Stimulated activated CD4-positive, alpha-beta T cell treated with anti-CD3 and anti-CD28 coated beads, Interleukin-1b, Interleukin-23, amount 100 ng/mL, for 4 hours (primary cell): ENCODE measurements at places on chromosomes 5 and 9.

DNA sequence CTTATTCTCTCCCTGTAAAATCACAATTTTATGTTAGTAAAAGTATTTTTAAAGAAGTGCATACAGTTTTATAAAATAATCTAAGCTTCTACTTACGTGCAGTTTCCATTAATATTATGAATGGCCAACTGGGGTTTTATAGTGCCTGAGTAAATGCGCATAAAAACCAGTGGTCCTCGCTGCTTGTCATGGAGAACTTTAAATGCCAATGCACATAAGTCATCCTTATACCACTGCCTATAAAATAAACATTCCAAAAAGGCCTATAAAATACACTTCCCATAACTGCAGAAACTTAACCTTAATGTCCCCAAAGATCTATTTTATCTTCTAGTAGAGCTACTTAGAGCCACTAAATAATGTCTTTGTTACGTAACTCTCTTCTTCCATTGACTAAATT is 28.5 kb downstream of the GFM2 start:
- DNase-seq = no peak

GRCh38 chr5:115599502-115599901 is 2.8 kb downstream of the TICAM2 start:
- DNase-seq = no peak

- DNase-seq = no peak
These were observed 5.8 kb upstream of the ENTPD8 start for GRCh38 chr9:137446851-137447471.

- DNase-seq = no peak
These were observed 41.1 kb downstream of the LIX1 start for GRCh38 chr5:97101189-97101910.

DNA sequence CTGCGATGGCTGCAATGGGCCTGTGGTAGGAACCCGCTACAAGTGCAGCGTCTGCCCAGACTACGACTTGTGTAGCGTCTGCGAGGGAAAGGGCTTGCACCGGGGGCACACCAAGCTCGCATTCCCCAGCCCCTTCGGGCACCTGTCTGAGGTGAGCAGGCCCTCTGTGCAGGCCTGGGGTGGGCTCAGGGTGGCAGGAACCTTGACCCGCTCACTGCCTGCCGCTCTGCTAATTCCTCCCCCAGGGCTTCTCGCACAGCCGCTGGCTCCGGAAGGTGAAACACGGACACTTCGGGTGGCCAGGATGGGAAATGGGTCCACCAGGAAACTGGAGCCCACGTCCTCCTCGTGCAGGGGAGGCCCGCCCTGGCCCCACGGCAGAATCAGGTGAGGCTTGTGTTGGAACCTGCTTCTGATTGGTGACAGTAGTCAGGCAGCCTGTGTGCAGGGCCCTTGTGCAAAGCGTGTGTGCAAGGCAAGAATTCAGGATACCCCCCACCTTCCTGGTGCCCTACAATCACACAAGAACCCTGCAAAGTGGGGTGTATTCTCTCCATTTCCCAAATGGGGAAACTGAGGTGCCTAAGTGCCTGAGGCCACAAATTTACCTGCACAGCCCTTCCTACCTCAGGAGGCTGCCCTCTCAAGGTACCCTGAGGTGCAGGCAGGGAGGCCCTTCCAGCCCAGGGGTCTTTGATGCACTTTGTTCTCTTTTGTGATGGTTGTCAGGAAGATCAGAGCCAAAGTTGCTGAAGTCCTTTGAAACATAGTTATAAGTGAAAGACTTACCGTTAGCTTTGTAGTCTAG is 3.4 kb downstream of the SQSTM1 start:
- DNase-seq = no peak

DNA sequence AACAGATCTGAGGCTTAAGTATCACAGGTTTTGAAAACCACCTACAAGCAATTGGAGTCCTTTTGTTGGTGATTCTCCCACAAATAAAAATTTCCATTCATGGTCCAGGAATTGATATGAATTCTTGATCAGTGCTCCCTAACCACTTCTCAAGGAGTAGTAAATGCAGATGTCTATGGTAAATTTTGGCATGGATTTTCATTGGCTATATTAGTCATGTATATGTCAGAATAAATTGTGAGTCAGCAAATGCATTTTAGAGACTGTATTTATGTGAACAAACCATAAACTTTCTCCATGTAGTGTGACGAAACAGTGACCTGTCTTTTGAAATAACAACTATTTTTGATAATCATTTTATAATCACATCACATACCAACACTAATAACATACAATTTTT is 611.1 kb downstream of the HTR1A start:
- DNase-seq = no peak

DNA sequence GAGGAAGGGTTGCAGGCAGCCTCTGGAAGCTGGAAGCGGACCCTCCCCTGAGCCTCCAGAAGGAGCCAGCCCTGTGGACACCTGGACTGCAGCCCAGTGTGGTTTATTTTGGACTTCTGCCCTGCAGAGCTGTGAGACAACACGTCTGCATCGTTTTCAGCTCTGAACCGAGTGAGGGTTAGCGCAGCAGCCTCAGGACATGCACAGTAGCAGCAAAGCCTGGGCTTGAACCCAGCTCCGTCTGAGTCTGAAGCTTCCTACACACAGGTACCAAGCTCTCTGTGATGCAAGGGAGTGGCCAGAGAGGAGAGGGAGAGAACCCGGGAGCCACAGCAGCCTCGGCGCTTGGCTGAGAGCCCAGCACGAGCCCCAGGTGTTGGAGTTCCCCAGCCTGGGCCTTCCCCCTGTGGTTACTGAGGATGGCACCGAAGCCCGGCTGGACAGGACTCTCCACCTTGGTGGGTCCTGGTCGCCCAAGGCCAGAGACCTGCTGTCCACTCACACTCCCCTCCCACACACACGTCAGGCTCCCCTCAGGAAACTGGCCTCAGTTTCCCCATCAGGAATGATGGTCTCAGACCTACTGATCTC is 128.2 kb downstream of the OLFM1 start:
- DNase-seq = no peak

GRCh38 chr5:88374391-88374790 is 105.7 kb upstream of the TMEM161B start:
- no peak for DNase-seq

DNA sequence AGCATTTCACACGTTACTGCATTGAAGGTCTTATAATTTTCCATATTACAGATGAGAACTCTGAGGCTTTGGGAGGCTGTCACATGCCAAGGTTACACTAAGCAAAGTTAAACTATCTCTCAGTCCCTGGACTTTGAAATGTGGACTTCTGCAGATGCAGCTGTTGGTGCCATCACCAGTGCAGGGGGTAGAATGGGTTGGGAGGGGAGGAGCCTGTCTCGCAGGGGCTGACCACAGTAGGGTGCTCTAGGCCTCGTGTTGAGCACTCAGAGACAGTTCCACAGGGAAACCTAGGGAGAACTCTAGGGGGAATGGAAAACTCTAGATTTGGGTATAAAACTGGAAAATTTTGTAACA is 220.9 kb downstream of the MAPKAP1 start:
- no peak for DNase-seq

- no peak for DNase-seq
These were observed 16.3 kb upstream of the DENND1A start for GRCh38 chr9:123946101-123946821.

GRCh38 chr9:129177443-129177790 is 644 bp downstream of the IER5L start:
- DNase-seq = no peak

- DNase-seq = no peak
These were observed 2.0 kb downstream of the NIPBL start for GRCh38 chr5:36878392-36879082.

GRCh38 chr5:158514319-158514985 is 585.3 kb downstream of the EBF1 start:
- no peak for DNase-seq

DNA sequence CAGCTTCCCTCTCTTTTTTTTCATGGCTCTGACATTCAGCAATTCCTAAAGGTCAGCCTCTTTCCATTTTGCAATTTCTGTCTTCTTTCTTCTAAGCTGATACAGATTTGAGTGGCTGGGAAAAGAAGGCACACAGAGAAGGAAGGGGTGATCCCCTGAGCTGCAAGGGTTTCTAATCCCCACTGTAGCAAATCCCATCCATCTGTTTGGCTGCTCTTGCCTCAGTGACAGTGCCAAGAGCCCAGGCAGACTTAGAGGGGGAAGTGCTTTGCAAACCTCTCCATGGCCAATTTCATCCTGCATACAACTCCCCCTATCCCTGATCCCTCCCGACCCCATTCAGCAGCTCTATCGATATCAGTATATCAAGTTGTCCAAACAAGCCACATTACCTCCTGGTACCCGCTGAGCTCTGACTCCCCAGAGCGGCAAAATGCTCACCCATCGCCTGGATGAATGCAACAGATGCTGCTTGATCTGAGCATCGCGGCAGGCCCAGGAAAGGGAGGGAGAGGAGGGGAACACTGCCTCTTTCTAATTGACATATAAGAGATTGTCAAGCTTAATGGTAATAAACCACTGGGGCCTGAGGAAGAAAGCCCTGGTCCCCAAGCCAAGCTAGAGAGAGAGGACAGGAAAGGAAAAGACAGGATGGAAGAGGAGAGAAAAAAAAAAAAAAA is 268.9 kb downstream of the ASTN2 start:
- no peak for DNase-seq

DNA sequence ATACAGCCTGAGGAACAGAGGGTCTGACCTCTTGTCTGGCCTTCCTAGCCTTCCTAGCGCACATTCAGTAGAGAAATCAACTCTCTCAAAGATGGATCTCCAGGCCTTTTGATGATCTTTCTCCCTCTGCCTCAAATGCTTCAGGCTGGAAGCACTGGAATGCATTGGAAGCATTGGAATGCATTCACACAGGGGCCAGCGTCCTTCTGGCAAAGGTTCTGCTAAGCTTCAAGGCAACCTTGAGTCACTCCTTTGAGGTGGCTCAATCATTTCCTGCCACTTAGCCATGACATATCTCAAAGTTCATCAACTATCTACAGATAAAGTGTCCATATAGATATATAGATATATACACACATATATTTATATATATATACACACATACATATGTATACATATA is 42.9 kb downstream of the OR2K2 start:
- no peak for DNase-seq

DNA sequence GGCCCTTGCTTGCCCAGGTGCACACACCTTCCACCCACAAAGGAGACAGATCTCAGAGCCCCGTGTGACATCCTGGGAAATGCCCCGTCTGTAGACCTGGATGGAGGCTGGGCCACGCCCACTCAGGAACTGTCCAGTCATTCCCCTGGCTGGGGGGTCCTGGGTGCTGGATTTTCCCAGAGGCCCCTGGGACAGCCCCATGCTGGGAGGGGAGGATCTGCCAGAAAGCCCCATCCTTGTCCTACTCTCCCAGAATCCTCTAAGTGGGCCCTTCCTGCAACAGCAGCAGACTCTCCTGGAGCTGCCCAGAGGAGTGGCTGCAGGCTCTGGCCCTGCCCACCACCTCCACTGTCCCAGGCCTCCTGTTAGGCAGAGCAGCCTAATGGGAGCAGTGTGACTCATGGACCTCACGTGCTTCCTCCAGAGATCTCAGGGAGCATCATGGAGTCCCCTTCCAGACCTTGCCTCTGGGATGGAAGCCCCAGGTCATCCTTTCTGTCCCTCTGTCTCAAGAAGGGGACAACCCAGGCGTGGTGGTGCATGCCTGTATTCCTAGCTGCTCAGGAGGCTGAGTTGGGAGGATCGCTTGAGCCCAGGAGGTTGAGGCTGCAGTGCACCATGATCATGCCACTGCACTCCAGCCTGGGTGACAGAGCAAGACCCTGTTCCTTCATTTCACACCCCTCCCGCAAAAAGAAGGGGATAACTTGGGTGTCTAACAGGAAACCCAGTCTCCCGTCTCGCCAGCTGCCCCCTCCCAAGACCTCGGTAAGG is 51.7 kb downstream of the JADE2 start:
- DNase-seq = no peak

DNA sequence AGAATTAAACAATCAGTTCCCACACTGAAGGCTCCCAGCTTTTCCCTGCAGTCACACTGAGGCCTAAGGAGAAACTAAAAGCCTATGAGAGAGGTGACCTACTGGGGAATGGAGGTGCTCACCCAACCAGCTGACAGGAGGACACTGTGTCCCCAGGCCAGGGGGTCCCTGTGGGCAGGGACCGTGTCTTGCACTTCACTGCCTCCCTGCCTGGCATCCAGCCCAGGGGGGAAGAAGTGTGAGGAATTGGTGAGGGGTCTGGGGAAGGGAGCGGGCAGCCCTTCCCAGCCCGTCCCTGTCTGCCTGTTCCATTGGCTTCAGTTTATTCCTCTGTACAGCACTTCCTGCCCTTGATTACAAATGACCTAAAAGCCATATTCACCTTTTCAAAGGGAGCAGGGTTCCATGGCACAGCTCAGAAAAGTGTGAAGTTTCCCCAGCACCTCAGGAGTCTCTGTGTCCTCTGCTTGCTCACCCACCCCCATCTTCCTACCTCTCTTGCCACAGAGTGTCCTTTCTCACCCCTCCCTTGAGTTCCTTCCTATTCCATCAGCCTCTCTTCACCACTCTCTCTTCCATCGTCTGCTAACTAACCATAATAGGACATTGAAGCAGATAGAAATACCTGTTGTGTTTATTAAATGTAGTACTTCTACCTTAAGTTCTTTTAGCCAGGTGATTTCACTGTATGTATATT is 12.9 kb downstream of the OTULINL start:
- DNase-seq = no peak

DNA sequence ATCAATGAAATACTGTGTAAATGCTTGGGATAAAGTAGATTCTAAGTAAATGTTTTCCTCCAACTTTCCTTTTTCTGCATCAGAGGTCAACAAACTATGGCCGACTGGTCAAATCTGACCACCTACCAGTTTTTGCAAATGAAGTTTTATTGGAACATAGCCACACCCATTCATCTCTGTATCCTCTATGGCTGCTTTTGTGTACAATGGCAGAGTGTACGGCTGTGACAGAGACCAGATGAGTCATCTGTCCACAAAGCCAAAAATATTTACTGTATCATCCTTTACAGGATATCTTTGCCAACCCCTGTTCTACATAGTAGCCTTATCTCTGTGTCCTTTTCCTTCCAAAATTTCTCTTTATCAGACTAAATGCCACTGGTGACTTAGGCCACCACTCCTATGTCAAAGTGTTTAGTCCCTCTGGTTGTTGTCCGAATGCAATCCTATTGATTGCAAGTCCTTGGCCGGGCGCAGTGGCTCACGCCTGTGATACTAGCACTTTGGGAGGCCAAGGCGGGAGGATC is 218.4 kb upstream of the KLF4 start:
- DNase-seq = no peak

DNA sequence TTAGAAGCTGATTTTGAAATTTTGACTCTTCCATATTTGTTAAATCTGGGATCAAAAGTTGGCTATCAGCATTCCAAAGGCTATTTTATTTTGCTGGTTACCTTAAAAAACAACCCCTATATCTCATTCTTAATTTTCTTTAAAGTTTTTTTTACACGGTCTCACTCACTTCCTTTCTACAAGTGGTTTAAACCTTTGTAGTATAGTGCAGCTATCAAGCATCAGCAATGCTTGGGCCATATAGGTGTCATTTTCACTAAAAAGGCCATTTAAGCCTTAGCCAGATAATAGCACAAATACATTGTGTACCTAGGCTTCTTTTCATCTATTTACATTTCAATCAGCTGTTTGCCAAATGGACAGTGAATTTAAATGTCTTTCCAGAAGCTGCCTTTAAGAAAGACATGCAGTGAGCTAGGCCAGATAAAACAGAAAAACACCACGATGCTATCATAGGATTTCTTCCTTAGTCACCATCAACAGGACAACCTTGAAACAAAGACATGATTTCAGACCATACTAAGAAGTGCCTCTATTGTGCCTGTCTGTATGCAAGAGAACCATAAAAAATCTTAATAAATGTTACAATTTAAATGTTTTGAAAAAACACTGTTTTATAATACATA is 104.2 kb downstream of the RAPGEF6 start:
- no peak for DNase-seq
